ENCODE measurements at places on chromosomes 13 and 19.

DNA sequence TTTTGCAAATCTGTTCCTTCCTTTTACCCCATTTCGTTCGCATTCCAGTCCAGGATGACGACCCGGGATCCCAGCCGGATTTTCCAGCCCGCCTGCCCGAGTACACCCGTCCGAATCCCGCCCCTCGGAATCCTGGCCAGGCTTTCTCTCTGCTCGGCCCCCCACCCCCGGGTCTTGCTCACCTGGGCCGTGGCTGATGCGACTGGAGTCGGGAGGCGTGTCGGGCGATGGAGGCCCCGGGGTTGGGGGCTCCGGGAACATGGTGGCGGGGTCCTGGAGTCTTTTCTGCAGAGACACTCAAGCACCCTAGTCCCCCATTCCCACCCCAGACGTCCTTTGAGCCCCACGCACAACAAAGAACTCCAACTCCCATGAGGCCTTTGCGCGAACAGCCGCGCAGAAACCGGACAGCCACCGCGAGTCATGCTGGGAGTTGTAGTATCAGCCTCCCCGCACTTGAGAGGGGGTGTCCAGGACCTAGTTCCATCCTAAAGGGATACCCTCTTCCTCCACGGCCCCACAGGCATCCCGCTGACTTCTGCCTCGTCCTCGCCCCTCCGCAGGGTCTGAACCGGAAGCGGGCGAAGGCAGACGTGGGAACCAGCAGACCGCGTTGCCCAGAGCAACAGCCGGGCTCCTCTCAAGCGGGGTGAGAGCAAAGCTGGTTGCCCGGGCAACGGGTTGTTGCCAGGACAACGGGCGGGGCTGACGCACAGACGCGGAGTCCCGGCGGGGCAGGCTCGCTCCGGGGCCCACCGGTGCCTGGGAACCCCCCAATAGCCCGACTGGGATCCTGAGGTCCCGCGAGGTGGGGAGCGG is 1.1 kb downstream of the SYT5 start:
- DNase-seq = peak; percentile 58

GRCh38 chr19:55258828-55259539 is at the start of gene PPP6R1:
PPP6R1 (minus strand) TSS chr19:55259017; CDS start chr19:55247103, 11,914 bp downstream.
- DNase-seq = peak; percentile 100

DNA sequence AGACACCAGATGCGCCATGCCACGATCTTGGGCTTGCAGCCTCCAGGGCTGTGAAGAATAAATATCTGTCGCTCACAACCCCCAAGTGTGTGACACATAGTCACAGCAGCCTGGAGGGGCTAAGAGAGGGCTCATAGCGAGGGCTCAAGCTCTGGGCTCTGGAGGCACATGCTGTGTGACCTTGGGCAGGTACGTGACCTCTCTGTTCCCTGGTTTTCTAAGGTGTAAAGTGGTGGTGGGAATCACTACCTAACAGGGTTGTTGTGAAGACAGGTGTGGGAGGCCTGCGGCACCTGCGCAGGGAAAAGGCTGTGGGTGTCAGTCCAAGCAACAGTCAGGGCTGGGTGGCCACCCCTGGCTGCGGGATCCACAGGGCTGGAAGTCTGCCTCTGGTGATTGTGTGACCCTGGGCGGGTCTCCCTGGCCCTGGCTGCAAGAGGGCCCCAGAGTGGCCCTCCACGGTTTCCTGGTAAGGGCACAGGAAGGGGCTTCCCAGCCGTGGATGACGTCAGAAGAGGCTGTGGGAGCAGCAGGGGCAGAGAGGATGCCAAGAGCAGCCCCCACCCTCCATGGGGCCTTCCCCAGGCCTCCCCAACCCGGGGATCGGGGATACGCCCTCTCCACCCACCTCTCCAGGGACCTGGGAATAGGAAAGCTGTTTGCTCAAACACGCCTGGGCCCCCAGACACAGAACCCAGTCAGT is 218.8 kb upstream of the SGCG start:
- no peak for DNase-seq

DNA sequence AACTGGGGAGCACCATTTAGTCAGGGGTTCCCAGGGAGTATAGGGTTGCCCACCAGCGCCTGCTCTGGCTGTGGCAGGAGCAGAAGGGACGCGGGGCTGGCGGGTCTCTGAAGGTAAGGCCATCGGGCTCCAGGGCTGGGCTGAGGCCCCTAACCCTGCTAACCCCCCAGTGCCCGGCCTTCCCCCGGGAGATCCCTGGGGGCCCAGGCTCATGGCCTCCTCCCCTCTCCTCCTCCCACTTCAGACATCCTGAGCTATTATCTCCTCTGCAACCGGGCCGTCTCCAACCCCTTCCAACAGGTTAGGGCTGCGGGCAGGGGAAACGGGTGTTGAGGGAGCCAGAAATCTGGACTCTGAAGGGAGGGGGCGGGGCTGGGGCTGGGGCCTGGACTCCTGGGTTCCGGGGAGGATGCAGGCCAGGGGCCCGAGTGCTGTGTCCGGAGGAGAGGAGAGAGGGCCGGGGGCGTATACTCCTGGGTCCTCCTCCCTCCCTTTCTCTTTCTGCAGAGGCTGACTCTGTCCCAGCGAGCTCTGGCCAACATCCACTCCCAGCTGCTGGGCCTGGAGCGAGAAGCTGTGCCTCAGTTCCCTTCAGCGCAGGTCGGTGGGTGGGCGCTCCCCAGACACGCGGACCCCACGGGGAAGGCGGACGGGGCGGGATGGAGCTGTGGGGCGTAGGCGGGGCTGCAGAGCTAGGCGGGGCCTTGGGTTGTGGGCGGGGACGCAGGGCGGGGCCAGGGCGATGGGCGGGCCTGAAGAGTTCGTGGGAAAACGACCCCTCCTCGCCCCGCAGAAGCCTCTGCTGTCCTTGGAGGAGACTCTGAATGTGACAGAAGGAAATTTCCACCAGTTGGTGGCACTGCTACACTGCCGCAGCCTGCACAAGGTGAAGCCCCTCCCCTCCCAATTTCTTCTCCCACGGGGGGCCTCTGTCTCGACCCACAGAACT is 15.3 kb downstream of the TTYH1 start:
- no peak for DNase-seq

DNA sequence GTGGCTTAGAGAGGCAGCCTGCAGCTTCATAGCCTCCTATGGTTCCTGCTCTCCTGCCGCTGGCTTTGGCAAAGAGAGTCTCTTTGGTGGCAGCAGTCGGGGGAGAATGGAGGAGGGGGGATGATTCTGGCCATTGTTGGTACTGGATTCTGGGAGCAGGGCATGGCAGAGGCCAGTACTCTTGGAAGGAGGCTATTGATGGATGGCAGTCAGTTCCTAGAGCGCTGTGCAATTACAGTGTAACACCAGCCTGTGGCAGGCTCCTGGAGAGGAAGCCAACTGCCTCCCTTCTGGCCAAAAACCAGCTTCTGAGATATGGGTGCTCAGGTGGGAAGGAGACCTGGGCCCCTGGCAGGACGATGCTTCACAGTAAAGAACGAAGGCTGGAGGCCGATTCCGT is 47.9 kb upstream of the TMTC4 start:
- no peak for DNase-seq

DNA sequence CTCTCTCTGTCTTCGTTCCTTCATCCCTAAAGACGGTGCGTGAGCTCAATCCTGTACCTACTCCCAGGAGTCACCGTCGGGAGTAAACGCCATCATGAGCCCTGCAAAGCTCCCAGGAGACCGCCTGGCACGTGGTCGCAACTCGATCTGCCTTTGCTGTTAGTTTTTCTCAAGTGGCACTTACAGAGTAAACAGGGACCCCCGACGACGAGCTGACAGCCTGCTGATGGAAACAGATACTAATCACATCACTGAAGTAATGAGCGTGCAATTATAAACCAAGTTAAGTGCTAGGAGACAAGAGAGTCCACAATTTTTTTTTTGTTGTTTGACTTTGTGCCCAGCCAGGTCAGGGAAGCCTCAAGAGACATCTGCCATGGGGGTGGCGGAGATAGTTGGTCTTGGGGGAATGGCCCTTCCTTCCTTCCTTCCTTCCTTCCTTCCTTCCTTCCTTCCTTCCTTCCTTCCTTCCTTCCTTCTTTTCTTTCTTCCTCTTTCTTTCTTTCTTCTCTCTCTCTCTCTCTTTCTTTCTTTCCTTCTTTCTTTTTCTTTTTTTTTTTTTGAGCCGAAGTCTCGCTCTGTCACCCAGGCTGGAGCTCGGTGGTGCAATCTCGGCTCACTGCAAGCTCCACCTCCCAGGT is 23.6 kb downstream of the CACNG6 start:
- no peak for DNase-seq

- DNase-seq = no peak
Measured at GRCh38 chr13:45540195-45540594, 75.3 kb downstream of the ERICH6B start.
